SK-MEL-5 (cell line): ENCODE measurements at places on chromosomes 5 and 9. TPM values are rescaled to one million over a fixed set of nuclear protein-coding genes. Genes with fewer than 3 reads are reported as not detected.
A peak's percentile ranks its signal among the peaks of the same experiment; 100 is the strongest.

- no peak for DNase-seq
Measured at GRCh38 chr5:26791433-26791832, 247.0 kb downstream of the CDH9 start.

GRCh38 chr9:134399435-134400056, 73.3 kb downstream of the RXRA start:
- peak; percentile 63 for DNase-seq

GRCh38 chr9:33907347-33907746, 90.4 kb downstream of the UBE2R2 start:
- no peak for DNase-seq

GRCh38 chr9:104743376-104743985, 4.0 kb upstream of the NIPSNAP3A start:
- DNase-seq: peak; percentile 85

The PRRX2 gene
- total RNA-seq: 0.29 and 0.40 TPM in 2 replicates

DNA sequence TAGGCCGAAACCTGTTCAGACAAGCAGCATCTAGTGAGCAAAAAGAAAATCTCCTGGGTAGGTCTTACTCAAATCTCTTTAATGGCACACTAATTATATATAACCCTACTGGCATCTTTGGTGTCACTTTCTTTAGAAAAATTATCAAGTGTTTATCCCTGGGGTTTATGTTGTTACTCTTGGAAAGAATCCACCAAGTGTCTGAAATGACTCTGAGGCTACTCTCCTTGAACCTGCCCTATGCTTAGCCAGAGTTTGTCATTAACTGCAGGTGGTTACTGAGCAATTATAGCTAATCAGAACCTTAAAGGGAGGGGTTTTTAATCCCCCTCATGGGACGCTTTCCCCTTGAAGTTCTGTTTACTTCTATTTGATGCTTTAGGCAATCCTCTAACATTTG, 381.9 kb downstream of the PLK2 start:
- DNase-seq: no peak

DNA sequence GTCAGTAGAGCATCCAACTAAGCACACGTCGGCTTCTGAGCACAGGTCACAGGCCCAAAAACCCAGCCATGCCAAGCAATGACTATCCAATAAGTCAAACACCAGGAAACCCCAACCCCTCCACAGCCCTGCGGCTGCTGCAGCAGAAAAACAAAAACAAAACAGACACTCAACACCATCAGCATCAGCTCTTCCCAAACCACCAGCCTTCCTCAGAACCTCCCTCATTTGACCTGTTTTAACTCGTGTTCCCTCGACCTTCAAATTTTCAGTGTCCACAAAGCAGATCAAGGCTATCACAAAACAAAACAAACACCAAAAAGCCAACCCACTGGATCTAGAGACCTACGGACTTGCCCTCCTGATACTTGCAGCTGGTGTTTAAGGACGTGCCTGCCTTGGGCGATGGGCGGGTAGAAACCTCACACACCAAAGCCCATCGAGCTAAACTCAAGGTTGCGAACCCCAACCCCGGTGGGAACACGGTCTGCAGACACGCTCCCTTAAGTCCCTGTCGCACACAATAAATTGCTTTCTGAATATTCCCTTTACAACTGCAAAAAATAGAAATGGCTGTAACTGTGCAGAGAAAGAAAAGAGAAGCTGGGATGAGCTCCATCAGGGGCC, 247.1 kb upstream of the ANKRD55 start:
- peak; percentile 90 for DNase-seq

DNA sequence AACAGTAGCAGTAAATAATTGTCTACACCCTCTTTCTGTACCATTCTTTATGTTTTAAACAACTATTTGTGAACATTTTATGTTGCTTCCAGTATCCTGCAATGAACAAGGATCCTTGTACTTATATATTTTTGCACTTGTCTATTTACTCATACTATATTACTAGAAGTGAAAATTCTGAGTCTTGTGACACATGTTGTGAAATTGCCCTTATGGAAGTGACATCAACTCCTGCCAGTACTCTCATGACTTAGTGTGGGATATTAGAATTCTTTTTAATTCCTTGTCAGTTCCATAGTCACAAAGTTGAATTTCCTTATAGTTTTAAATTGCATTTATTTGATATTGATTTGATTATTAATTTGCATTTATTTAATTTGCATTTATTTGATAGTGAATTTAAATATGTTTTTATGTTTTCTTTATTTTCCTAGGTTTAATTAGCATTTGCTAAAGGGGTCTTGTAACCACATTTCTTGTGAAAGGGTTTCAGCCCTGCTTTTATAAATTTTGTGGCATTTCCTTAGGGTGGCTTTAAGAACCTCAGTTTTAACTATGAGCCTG, 27.7 kb downstream of the PARP8 start:
- peak; percentile 27 for DNase-seq
